ENCODE measurements at places on chromosomes 16 and 17.

DNA sequence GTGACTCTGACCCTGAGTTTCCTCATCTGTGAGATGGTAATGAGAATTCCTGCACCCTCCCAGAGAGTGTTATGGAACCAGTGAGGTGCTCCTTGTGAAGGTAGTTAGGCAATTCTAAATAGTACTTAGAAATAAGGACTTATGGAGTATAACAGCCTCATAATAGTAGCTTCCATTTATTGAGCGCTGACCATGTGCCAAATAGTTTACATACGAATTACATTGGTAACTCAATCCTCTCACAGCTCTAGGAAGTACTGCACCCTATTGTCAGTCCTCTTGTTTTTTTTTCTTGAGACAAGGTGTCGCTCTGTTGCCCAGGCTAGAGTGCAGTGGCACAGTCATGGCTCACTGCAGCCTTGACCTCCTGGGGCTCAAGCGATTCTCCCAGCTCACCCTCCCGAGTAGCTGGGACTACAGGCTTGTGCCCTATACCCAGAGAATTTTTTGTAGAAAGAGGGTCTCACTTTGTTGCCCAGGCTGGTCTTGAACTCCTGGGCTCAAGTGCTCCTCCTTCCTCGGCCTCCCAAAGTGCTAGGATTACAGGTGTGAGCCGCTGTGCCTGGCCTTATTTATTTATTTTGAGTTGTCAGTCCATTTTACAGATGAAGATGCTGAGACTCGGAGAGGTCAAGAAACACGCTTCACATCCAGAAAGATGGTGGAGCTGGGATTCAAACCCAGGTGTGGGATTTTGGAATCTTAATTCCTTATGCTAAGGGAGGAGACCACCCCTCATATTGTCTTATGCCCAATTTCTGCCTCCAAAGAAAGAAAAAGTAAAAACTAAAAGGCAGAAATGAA, 2.9 kb downstream of the TNS4 start:
- DNase-seq, result no peak

GRCh38 chr16:27097800-27098230, 31.1 kb downstream of the C16orf82 start:
- no peak for DNase-seq

- no peak for DNase-seq
These were observed 166.3 kb downstream of the CMIP start for GRCh38 chr16:81610936-81611335.

DNA sequence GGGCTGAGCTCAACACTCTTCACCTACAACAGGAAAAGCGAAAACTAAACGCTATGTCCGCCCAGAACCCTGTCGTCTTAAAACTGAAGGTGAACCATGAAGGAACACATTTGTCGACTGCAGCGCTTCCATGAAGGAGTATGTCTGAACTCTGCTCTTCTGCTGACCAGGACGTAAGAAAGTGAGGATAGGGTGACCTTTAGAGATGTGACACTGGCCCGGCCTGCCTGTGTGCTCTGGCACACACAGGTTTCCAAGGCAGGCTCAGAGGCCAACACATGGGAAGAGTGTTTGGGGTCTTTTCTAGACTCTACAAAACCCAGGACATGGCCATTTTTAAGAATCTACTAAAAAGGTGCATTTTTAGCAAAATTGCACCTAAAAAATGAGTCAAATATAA, 21.1 kb downstream of the MARF1 start:
- DNase-seq, result no peak

- DNase-seq, result no peak
These were observed 31.3 kb upstream of the RASL10B start for GRCh38 chr17:35700150-35700549.

GRCh38 chr17:9531034-9531433, 44.6 kb downstream of the STX8 start:
- no peak for DNase-seq

DNA sequence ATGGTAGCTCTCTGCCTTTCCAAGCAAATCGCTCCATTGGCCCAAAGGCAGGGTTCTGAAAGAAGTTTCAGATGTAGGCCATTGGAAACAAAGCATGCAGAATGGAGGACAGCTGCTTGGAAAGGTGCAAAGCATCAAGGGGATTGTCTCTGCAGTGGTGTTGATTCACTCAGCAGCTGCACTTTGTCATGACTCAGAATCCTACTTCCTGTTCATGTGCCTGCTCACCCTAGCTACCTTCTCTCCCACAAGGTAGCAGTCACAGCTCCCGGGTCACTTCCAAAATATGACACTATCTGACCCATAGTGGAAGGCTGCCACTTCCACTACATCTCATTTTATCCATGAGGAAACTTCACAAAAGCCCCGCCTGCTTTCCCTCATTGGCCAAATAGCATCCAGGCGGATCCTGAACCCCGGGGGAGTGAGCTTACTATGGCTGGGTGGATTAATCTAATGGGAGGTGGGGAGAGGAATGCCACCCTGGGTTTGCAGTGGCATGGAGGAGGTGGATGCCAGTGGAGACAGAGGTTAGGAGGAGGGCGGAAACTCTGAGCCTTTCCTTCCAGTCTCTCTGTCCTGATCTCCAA, 74.7 kb upstream of the NKD1 start:
- no peak for DNase-seq

DNA sequence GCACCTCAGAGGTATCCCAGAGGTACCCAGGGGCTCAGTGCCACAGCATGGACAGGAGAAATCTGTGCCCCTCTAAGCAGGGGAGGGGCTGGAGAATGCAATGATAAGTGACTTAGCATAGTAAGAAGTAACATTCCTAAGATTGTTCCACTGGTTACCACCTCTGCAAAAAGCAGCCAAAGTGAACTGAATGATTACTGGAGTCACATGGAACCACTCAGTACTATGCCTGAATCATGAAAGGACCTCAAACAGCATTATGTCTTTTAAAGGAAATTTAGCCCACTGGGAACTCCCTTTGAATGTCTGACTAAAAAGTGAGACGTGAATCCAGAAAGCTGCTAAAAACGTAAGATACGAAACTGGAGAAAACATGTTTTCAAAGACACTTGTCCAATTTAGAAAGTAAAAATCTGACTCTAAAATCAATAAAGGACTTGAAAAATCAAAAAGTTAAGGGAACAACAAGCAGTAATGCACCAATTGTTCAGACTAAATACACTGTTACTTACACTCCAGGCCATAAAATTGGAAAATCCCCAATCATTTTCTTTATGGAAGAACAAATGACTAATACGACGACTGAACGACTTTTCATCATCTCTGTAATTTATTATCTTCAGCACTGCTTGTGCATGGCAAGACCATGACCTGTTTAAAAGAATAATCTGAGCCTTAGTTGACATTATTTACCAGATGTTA, 38.6 kb downstream of the LITAFD start:
- no peak for DNase-seq

DNA sequence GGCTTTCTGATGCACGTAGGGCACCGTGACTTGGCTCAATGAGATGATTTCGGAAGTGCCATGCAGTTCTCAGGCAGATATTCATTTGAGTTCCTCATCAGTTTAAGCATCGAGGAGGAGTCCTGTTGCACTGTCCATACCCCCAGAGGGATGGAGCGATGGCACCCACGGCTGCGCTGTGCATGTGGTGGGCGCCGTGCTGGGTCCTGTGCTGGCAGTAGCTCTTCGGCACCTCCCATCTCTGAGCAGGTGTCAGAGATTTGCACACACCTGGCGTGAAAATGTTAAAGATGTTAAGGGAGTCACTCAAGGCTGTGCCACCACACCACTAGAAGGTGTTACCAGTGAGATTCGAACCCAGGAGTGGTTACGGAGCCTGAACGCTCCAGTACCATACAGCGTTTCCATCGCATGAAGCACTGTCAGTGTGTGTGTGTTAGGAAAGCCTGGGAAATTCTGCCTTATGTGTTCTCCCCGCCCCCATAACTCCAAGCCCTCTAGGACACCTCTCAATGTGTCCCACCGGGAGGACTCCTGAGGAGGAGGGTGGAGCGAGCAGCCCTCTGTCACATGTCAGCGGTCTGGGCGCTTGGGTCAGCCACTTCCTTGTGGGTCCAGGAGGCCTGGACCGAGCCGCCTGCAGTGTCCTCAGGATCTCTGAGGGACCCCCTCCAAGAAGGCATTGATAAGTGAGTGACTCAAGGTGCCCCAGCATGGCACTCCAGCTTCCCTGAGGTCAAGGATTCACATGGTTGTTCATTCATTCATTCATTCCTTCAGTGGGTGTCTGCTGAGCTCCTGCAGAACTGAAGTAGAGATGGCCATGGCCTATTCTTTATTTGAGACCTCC, 3.8 kb downstream of the MRC2 start:
- DNase-seq, result no peak

DNA sequence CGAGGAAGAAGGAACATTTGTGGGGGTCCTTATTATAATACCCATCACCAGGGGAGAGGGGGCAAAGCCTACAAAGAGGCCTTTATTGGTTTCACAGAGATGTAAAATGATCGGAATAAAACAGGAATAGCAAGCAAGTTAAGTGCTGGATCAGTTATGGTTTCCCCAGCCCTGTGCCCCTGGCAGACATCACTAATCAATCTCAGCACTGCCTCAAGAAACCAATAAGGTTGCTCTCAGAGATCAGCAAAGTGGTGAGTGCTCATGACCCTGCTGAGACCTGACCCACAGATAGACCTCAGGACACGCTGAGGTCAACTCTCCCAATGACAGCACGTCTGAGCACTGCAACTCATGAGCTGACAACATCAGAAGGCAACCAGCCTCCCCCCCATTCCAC, 66.3 kb downstream of the ZNF423 start:
- DNase-seq, result no peak

DNA sequence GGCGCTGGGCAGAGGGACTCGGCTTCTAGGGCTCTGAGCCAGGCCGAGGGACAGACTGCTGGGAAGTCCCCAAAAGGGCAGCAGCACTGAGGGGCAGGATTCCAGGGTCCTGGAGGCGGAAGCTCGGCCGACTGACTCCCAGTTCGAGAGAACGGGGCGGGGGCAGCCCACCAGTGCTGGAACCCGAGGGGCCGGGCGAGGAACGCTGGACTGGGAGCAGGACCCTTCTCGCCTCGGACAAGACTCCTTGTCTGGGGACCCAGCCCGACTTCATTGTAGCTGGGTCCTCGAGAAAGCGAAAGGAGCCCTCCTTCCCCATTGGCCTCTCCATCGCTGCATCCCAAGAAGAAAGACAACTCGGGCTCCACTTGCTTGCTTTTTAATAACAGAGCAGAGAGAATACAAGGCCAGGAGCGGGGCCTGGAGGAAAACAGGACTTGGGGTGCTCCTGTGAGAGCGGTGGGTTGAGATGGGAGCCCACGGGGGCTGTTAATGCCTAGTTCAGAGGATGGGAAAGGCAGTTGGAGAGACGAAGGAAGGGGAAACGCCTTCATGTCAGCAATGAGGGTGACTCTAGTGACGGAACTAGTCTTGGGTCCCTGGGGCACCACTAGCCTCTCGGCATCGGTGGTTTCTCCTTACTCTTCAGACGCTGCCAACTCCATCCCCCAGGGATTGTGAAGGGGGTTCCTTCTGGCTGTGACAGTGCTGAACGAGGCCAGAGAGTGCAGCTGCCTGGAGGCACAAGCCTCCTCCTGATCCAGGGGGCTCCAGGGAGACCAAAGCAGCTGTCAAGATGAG, 492 bp upstream of the CAMTA2 start:
- no peak for DNase-seq

DNA sequence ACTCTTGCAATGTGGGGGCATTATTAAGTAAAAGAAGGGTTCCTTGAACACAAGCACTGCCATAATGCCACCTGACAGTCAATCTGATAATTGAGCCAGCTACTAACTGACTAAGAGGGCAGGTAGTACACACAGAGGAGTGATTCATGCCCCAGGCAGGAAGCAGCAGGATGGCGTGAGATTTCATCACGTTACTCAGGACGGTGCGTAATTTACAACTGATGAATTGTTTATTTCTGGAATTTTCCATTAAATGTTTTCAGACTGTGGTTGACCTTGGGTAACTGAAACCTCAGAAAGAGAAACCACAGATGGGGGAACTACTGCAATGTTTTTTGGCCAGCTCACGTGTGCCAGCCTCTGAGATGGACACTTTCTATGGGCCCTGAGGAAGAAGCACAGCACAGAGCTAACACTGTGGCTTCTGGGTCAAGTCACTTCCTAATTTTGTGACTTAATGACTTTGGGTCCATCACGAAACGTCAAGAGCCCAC, 46.7 kb downstream of the C17orf67 start:
- no peak for DNase-seq

- no peak for DNase-seq
These were observed 28.5 kb downstream of the IL21R start for GRCh38 chr16:27430512-27430911.

DNA sequence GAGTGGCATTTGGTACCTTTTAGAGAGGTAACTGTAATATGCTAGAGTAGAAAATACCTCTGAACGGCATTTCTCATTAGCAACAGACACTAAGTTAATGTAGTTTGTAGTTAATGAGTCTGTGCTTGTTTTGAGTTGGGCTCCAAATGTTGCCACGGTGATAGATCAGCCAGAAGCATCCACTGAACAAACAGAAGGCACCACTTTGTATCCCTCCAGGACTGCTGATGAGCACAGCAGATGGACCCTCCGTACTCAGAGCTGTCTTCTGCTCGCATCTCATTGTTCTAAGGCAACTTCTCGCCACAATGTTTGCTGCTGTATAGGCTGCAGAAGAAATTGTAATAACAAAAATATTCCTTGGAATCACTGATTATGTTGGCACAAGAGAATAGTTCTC, 56.1 kb downstream of the TNRC6C start:
- DNase-seq, result no peak

DNA sequence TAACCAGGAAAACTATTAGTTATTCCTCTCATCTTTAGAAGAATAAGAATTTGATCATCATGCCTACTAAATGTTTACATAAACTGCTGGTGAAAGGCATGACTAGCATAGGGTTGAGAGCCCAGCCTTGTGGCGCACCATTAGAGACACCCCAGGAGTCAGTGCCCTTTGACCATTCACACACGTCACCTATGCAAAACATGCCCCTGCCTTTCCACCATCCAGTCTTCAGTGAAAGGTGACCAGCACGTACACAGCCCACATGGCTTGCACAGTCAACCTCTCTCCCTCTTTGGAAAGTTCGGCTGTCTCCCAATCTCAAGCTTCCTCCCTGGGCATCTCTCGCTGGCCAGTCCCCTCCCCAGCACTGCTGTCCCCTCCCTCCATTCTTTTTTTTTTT, 150.3 kb downstream of the ENGASE start:
- DNase-seq, result no peak

GRCh38 chr17:48997103-48997826, at the start of gene IGF2BP1:
TSS of gene IGF2BP1 (plus strand) at chr17:48997385. CDS start at chr17:48997746, 361 bp downstream.
- DNase-seq, result no peak

- no peak for DNase-seq
These were observed 53.6 kb downstream of the CDH11 start for GRCh38 chr16:65068151-65068740.

Measured in globus pallidus (tissue), 1 donor.